Heart left ventricle (tissue), 16 donors: ENCODE measurements at places on chromosomes 12 and 14.

- H3K27ac ChIP-seq = no peak overlapping the region
- H3K4me3 ChIP-seq = no peak overlapping the region
- H3K4me1 ChIP-seq = peaks cover under 1% of the 10 kb centered on the region
- no peak for DNase-seq
These were observed 114.6 kb downstream of the CHST11 start for GRCh38 chr12:104571328-104571727.

- H3K36me3 ChIP-seq = no peaks in the 10 kb centered on the region
- H3K4me3 ChIP-seq = no peak overlapping the region
- H3K27me3 ChIP-seq = no peaks in the 10 kb centered on the region
These were observed 113.9 kb upstream of the DYRK2 start for GRCh38 chr12:67534681-67535080.

GRCh38 chr12:30135776-30136175 is 352.0 kb upstream of the TMTC1 start:
- H3K27me3 ChIP-seq = no peaks in the 10 kb centered on the region
- no peaks in the 10 kb centered on the region for H3K4me1 ChIP-seq
- H3K4me3 ChIP-seq = no peak overlapping the region
- DNase-seq = no peak

DNA sequence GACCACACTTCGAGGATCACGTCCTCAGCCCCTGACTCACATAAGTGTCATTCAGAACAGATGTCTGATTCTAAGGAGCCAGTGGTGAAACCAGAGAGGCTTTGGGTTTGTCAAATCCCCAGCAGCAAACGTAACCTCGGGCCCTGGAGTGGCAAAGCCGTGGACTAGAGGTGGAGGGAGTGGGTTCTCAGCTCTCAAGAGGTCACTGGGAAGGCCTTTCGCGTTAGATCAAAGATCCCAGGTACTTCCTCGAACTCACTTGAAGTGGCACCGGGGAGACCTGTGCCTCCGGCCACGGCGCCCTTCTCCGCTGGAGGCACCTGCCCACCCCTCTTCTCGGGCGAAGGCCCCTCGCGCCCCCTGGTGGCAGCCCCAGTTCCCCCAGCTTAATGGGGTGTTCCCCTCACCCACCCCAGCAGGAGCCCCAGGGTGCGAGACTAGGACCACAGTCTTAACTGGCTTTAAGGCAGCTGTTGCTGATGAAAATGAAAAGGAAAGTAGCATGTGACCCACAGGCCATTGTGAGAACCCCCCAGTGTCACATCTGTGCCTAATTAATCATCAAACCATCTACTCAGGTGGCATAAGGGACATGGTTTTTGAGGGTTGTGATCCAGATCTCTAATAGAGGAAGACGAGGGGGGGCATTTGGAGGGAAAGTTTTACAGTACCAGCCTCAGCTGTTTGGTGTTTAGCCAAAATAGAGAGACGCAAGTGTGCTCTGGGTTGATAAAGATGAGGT is 672 bp upstream of the ESR2 start:
- H3K36me3 ChIP-seq = no peaks in the 10 kb centered on the region
- H3K27me3 ChIP-seq = peaks cover 43% of the 10 kb centered on the region
- peak; percentile 76 for DNase-seq
- no peak overlapping the region for H3K27ac ChIP-seq
- peaks cover 16% of the 10 kb centered on the region for H3K4me1 ChIP-seq
- H3K4me3 ChIP-seq = peak overlapping the region; percentile 63

GRCh38 chr12:46198913-46199312 is 69.9 kb downstream of the SLC38A1 start:
- no peak overlapping the region for H3K27ac ChIP-seq
- no peaks in the 10 kb centered on the region for H3K27me3 ChIP-seq
- no peaks in the 10 kb centered on the region for H3K4me1 ChIP-seq
- no peak overlapping the region for H3K4me3 ChIP-seq
- DNase-seq = no peak

DNA sequence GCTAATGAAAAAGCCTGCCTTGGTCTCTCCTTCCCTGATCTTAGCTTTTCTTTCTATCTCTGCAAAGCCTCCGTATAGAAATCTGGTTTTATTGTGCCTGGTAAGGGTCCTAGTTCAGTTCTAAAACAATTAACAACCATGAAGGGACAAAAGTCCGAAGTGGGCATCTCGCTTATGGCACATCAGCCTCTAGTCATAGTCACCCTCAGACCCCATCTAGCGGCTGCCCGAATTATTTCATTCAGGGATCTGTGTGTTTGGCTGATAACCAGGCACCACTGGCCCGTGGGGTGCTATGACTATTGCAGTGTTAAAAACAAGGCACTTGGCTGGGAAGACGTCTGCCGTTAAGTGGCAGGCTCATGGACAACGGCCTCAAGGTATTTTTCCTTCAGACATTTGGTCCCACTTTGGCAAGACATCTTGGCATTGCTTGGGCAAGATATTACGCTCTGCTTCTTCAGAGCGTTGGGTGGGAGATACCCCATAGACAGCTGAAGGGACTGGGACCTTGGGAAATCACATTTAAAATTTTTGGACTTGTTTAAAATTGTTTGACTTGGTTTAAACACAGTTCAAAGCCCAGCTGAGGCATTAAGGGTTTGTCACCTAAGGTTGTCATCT is 87.1 kb downstream of the SINHCAF start:
- DNase-seq = peak; percentile 55
- H3K27me3 ChIP-seq = peaks cover 11% of the 10 kb centered on the region
- H3K4me1 ChIP-seq = no peaks in the 10 kb centered on the region
- H3K36me3 ChIP-seq = no peaks in the 10 kb centered on the region
- H3K27ac ChIP-seq = no peak overlapping the region

DNA sequence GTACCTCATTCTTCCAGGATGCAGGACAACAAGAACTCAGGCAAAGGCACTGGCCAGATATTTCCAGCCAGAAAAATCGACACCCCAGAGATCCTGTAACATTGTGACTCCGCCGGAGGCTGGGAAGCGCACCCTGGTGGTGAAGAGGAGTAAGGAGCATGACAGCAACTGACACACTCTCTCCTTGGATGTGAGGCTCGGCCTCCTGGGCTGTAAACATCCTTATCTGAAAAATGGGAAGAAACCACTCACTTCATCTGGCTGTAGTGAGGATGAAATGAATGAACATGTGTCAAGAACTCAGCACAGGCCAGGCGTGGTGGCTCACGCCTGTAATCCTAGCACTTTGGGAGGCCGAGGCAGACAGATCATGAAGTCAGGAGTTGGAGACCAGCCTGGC is 27.5 kb downstream of the TCHP start:
- H3K27me3 ChIP-seq = no peaks in the 10 kb centered on the region
- no peak overlapping the region for H3K4me3 ChIP-seq
- H3K36me3 ChIP-seq = peaks cover 69% of the 10 kb centered on the region
- no peak for DNase-seq
- H3K27ac ChIP-seq = no peak overlapping the region

GRCh38 chr12:39412210-39412609 is 30.7 kb downstream of the KIF21A start:
- no peak overlapping the region for H3K27ac ChIP-seq
- no peak overlapping the region for H3K4me3 ChIP-seq
- H3K36me3 ChIP-seq = no peaks in the 10 kb centered on the region

- no peak overlapping the region for H3K27ac ChIP-seq
- no peak overlapping the region for H3K4me3 ChIP-seq
- H3K27me3 ChIP-seq = peaks cover 12% of the 10 kb centered on the region
- H3K36me3 ChIP-seq = no peaks in the 10 kb centered on the region
- H3K4me1 ChIP-seq = no peaks in the 10 kb centered on the region
These were observed 9.9 kb downstream of the GTSF1 start for GRCh38 chr12:54463484-54463883.

GRCh38 chr14:71395151-71395604 is 487.9 kb downstream of the PCNX1 start:
- no peak overlapping the region for H3K27ac ChIP-seq
- no peaks in the 10 kb centered on the region for H3K4me1 ChIP-seq
- no peaks in the 10 kb centered on the region for H3K36me3 ChIP-seq
- no peaks in the 10 kb centered on the region for H3K27me3 ChIP-seq
- DNase-seq = no peak

DNA sequence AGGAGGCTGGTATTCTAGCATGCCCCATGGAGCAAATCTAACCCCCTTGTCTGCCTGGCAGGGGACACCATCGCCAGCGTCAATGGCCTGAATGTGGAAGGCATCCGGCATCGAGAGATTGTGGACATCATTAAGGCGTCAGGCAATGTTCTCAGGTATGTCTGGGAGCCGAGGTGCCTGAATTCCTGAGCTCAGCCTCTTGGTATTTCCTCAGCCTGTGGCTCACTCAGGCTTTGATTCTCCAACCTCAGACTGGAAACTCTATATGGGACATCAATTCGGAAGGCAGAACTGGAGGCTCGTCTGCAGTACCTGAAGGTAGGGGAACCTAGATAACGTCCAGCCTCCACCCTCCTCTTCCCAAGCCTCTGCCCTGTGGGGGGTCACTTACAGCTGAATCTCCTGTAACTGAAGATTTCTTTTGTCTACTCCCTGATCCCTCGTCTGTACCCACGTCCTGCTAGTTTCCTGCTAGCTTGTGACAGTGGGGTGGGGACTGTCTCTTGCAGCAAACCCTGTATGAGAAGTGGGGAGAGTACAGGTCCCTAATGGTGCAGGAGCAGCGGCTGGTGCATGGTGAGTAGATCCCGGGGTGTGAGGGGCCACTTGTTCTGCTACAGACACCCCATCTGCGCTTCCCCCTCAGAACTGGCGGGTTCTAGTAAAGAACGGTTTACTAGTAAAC is 7.0 kb downstream of the TAMALIN start:
- no peaks in the 10 kb centered on the region for H3K27me3 ChIP-seq
- peaks cover 31% of the 10 kb centered on the region for H3K4me1 ChIP-seq
- no peak for DNase-seq
- peaks cover 36% of the 10 kb centered on the region for H3K36me3 ChIP-seq
